ENCODE measurements at places on chromosomes 2 and 18.

GRCh38 chr2:113157897-113158753 is 15.6 kb upstream of the PSD4 start:
- peak; percentile 11 for DNase-seq

DNA sequence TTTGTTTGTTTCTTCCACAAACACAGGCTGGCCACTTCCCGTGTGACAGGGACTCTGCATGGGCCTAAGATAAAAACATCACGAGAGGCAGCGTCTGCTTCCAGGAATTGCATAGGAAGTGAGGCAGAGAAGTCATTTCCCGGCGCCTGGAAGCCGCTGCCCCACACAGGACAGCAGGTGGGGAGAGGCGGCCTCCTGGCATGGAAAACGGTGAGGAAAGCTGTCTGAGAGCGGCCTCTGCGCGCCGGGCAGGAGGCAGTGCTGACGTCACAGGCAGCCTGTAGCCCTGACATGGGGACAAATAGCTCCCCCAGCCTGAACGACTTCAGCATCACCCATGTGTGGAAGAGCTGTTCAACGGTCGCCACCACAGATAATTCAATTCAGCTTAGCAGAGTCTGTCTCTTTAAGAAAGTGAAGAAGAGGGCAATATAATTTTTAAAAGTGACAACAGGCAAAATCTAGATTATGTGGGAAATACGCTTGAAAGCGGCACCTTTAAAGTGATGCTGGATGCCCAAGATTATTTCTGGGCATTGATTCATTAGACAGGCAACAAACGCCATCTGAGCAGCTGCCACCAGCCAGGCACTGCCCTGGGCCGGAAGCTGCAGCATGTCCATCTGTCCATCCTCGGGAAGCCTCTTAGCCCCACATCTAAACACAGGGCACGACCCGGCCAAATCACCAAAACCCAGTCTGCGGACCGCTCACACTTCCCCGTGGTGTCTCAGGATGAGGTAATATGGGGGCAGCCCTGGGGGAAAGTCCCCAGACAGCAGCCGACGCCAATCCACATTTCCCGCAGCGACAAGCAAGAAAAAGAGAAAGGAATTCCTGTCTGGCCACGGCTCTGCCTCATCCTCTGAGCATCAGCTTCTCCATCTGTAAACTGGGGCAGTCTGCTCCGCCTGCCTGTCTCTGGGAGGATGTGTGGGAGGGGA is 138.9 kb downstream of the PXDN start:
- no peak for DNase-seq

DNA sequence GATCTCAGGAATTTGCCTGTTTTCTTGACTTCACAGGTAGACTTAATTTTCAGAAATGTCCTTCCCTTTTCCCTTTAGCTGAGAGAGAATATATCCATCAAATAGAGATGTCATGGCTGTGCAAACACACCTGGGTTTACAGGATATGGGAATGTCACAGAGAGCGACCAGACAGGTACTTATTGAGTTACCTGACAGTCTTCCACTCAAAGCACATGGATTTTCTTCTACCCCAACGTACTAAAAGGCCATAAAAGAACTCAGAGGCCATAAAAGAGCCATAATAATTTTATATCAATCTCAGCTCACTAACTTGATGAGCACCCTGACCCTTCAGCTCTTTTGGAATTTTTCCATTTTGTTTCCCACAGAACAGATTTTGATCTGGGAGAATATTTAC is 5.3 kb upstream of the DTNA start:
- no peak for DNase-seq

DNA sequence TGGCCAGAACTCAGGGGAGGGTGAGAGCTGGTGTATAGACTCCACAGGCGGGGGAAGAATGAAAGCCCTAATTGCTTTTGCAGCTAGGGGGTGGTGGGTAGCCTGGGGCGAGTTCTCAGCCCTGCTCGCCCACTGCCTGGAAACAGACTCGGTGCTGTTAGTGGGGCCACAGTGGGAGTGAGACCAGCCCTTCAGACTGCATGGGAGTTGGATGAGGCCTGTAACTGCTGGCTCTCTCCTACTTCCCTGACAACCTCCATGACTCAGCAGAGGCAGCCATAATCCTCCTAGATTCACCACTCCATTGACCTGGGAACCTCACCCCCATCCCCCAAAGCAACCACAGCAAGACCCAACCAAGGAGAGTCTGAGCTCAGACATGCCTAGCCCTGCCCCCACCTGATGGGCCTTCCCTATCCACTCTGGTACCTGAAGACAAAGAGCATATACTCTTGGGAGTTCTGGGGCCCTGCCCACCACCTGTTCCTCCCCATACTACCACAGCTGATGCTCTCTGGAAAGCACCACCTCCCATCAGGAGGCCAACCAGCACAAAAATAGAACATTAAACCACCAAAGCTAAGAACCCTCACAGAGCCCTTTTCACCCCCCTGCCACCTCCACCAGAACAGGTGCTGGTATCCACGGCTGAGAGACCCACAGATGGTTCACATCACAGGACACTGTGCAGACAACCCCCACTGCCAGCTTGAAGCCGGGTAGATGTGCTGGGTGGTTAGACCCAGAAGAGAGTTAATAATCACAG is 226.3 kb downstream of the EIPR1 start:
- DNase-seq = no peak

DNA sequence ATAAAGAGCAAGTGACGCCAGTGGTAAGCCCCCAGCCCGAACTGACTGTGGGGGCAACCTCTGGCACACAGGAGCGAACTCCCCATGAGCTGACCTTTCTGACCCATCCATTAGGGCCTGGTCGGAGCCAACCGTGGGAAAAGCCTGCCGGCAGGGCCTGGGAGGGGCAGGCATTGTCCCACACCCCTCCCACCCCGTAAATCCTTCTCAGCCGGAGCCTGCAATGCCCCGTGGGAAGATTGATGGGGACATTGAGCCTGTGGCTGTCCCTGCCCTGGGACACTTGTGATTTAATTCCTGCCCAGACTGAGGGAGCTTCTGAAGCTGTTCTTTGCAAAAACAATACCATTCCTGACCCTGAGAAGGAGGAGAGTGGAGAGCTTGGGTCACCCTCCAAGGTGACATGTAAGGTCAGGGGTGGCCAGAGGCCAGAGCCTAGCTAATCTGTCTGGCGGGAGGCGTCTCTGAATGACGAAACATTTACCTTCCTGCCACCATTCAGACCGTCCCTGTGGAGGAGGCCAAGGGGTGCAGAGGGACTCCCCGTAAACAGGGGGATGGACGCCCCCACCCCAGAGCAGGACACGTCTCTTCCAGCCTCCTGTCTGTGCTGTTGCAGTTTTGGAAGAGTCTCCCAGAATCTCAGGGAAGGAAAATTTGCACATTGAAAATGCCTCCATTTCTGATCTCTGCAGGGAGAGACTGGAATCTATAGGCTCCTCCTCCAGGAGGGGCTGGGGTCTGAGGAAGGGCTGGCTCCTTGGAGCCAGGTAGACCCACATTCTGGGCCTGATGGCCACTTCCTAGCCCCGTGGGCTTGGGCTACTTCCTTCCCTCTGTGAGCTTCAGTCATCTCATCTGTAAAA is 51.2 kb upstream of the HS6ST1 start:
- no peak for DNase-seq

DNA sequence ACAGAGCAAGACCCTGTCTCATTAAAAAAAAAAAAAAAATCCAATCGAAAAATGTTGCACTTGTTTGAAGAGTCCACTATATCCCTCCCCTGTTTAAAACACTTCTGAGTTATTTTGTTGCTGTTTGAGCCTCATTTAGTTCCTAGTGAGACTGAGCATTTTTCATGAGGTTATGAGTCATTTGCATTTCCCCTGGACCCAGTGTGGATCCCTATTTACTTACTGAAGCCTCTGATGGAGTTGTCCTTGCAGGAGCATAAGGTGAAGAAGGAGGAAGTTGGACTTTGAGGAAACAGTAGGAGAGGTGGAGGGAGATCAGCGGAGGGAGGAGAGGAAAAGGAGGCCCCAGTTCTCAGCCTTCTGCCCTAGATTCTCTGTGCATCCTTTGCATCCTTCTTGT is 5.1 kb downstream of the CXCR1 start:
- no peak for DNase-seq

- no peak for DNase-seq
Observed at GRCh38 chr2:69288429-69288828, 98.6 kb downstream of the GFPT1 start.
